Suprapubic skin (tissue), 4 donors: ENCODE measurements at places on chromosomes 7 and 10. TPM values are rescaled to one million over a fixed set of nuclear protein-coding genes. Genes with fewer than 3 reads are reported as not detected.

Gene NMT2
- 14.7 TPM for total RNA-seq

Gene GOLGA7B
- total RNA-seq: 27.9 TPM

Gene CCDC7
- total RNA-seq: 10.1 TPM

Gene PUS7
- 17.0 TPM for total RNA-seq

Gene PARP12
- total RNA-seq: 30.2 TPM

Gene NPC1L1
- total RNA-seq: not detected

Gene PPP1R17
- not detected for total RNA-seq

Gene MKX
- 0.56 TPM for total RNA-seq

Gene GIMAP4
- 6.5 TPM for total RNA-seq

Gene EMX2
- total RNA-seq: 9.7 TPM

Gene IFIT3
- total RNA-seq: 1.5 TPM

Gene VGF
- total RNA-seq: not detected

Gene PDLIM1
- 83.2 TPM for total RNA-seq

Gene FAM221A
- 14.6 TPM for total RNA-seq

Gene LRRC4
- 0.57 TPM for total RNA-seq

Gene CADPS2
- 6.6 TPM for total RNA-seq

Gene KEL
- total RNA-seq: not detected

Gene EIF5AL1
- 0.52 TPM for total RNA-seq
